Tibial nerve (tissue), 4 donors: ENCODE measurements at places on chromosomes 7 and 10. TPM values are rescaled to one million over a fixed set of nuclear protein-coding genes. Genes with fewer than 3 reads are reported as not detected.

- no peak for DNase-seq
Observed at GRCh38 chr7:106588422-106589197, 72.3 kb downstream of the CCDC71L start.

DNA sequence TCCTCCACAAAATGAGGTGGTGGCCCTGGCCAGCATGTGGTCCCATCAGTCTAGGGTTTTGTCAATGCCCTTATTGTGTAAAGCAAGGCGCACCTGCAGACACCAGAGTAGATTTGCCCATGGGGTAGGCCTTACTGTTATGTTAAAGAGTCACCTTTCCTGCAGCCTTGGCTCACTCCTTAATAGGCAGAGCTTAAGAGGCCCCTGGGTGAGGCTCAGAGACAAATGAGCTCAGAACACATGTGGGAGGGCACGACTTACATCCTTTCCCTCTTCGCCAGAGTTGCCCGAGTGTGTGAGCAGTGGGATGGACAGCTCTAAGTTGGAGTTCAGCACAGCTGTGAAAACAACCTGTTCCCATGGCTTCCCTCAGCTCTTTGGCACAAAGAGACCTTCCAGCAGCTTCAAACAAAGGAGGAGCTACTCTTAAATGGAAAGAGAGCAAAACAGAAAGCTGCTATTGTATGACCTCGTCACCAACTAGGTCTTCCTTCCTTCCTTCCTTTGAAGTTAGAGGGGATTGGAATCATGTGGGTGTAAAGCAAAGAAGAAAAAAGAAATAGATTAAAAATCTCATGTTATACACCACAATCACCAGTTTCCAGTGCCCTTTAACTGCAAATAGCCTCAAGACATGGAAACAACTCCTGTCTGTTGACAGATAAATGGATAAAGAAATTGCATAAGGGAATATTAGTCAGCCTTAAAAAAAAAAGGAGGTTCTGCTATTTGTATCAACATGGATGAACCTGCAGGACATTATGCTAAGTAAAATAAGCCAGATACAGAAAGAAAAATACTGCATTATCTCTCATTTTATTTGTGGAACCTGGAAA lies 11.9 kb upstream of the XPNPEP1 start:
- peak; percentile 28 for DNase-seq

IDI2 gene
- total RNA-seq: not detected

GRCh38 chr10:87658321-87658795 lies 1.3 kb upstream of the PAPSS2 start:
- DNase-seq: no peak

LEP gene
- total RNA-seq: 54.3 TPM

GRCh38 chr7:102140952-102141370 lies 145.7 kb upstream of the SH2B2 start:
- no peak for DNase-seq

SCART1 gene
- total RNA-seq: 7.3 TPM

DNA sequence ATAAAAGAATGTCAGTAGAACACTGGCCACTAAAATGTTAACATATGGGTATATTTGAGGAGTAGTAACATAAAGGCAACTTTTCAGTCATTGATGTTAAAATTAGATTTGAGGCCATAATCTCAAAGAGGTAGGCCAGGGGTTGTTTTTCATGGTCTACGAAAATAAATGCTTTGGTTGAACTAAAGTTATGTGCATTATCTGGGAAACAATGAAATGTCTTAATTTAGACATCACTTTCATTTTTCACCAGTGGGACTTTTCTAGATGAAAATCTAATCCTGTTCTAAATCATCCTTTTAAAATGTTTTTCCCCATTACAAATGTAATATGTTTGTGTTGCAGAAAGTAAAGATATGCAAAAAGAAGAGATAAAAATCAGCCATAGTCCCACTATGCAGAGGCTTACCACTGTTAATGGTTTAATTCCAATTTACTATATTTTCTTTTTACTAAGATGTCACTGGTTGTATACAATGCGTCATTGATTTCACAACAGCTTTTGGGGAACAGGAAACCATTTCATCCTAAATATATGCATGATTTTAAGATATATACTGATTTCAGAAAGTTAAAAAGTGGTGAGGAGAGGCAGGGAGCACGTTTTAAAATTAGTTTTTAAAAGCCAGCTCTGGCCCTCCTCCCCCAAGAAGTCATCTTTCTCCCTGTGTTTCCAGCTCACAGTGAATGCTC lies 64.3 kb downstream of the ARID5B start:
- no peak for DNase-seq

- no peak for DNase-seq
Observed at GRCh38 chr7:26328498-26329390, 37.1 kb downstream of the SNX10 start.

DNA sequence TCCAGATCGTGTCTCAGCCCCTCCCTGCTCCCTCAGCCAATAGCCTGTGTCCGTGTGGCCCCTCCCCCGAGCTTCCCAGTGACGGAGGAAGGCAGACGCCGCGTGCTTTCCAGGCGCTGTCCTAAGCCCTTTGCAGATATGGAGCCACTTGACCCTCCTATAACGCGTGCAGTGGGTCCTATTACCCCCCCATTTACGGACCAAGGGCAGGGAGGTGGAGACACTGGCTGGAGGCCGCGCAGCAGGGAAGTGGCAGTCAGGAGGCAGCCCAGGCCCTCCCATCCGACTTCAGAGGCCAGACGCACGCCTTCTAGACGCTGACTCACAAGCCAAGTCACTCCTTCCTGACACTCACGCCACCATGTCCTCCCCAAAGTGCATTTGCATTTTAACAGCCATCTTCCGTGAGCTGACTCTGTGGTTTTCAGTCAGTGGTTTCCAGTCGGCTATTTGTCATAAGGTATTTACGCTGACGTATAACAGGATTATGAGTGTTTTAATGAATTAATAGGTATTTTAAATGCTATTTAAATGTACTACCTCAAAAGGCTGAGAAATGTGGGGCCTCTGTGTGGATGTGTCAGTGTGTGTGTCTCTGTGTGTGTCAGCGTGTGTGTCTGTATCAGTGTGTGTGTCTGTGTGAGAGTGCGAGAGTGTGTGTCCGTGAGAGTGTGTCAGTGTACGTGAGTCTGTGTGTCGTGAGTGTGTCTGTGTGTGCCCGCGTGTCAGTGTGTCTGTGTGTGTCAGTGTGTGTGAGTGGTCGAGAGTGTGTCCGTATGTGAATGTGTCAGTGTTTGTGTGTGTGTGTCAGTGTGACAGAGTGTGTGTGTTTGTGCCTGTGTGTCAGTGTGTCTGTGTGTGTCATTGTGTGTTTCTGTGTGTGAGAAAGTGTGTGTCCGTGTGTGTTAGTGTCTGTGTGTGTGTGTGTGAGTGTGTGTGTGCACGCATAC lies 92.0 kb upstream of the INSIG1 start:
- peak; percentile 74 for DNase-seq
